ENCODE measurements at places on chromosomes 5 and 9.

- DNase-seq: no peak
Measured at GRCh38 chr5:100496296-100496695, 38.9 kb upstream of the FAM174A start.

GRCh38 chr9:30796764-30797163 lies 1587.7 kb upstream of the ACO1 start:
- no peak for DNase-seq

- DNase-seq: no peak
Measured at GRCh38 chr9:90274725-90275124, 367.9 kb downstream of the DIRAS2 start.

- DNase-seq: peak; percentile 35
Measured at GRCh38 chr5:100900142-100900795, 2.8 kb downstream of the ST8SIA4 start.

GRCh38 chr9:137606005-137606621 lies 627 bp downstream of the ARRDC1 start:
- DNase-seq: no peak

DNA sequence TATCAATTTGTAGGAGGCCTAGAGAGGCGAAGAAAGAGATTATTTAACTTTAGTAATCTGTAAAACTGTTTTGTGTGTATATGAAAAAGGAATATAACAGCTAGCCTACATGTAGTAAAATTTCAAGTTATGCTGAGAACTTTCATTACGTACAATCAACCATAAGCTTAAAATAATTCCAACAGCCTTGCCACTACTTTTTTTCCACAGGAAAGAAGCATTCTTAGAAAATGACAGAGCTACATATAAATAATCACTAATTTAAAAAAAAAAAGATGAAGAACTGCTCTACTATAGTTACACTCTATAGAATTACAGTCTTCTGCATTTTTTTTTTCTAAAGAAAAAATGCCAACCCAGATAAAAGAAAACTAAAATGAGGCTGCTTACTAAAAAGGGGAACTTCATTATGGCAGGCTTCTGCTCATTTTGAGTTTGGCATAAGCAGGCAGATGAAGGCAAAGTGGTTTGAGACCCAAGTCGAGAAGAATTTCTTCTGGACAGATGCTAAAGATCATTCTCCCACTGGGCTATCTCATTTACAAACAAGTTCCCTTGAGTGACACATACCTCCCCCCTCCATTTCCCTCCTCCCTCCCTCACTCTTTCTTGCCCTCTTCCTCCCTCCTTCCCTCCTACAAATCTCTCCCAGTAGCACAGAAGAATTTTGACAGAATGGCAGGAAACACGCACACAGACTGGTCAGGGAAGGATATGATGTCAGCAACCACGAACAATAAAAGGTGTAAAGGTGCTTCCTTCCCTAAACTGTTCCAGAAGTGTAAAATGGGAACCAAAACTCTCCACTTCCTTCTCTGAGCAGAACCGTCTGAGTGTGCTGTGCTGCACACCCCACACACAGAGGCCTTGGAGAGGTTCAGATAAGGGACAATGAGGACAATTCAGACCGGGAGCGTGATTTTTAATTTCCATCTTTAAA lies 56.1 kb downstream of the MEF2C start:
- no peak for DNase-seq

DNA sequence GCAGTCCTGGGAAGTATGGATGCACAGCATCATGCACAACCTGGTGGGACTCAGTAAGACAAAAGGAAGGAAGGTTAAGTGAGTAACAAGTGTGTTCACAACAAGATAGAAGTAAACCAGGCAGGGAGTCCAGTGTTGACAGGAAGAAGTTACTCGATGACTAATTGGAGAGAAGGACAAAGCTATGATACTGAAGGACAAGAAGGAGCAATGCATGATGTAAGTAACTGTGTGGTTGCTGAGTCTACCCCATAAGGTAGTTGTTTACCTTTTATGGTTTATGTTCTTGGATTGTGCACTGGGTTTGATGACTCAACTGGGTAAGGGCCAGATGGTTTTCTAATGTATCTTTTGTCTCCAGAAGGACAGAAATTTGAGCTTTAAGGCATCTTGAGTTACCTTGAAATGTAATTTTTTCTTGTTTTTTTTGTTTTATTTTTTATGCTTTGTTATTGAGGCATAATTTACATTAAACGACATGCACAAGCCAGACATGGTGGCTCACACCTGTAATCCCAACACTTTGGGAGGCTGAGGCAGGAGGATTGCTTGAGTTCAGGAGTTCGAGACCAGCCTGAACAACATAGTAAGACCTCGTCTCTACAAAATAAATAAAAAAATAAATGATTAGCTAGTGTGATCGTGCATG lies 89.2 kb upstream of the CAST start:
- DNase-seq: no peak

All from C1 segment of cervical spinal cord (tissue), 14 donors.